PC-9 (cell line): ENCODE measurements at places on chromosomes 5 and 9. TPM values are rescaled to one million over a fixed set of nuclear protein-coding genes. Genes with fewer than 3 reads are reported as not detected.

The FOXD4L4 gene
- 0.24 and 0.53 TPM in 2 replicates for total RNA-seq

The PPP2CA gene
- total RNA-seq = 146 and 149 TPM in 2 replicates

The C9orf50 gene
- 0.38 TPM in 1 of 2 replicates, not detected in the other for total RNA-seq

The IL9 gene
- total RNA-seq = not detected in 2 replicates

The MARCOL gene
- total RNA-seq = not detected in 2 replicates

The PCDHGA10 gene
- 0.13 and 0.15 TPM in 2 replicates for total RNA-seq

The LECT2 gene
- total RNA-seq = not detected in 2 replicates

DNA sequence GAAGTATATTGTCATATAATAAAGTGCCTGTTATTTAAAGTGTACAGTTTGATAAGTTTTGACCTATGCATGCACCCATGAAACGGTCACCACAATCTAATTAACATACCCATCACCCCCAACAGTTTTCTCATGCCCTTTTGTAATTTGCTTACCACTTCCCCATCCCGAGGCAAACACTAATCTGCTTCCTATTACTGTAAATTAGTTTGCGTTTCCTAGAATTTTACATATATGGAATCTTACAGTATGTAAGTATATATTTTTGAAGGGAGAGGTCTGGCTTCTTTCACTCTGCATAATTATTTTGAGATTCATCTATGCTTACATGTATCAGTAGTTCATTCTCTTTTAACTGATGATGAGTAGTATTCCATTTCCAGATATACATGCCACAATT lies 56.5 kb downstream of the AMBP start:
- no peak for DNase-seq

GRCh38 chr5:163915481-163915961 lies 410.1 kb downstream of the MAT2B start:
- DNase-seq = no peak

DNA sequence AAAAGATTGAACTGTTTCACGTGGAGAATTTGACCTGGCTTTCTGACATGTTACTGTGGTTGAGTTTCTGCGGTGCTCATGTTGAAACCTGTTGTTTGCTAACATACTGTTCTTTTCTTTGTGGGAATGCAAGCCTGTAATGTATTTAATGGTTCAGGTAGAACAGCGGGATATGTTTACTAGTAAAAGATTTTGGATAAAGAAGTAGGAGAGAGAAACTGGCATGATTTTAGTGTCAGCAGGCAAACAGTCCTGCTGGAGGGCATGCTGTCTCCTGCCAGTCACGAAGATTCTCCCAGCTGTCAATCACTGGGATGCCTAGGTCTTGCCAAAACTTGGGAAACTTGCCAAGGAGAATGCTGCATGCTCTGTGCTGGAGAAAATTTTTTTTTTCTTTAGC lies 263.5 kb downstream of the TAF11L14 start:
- no peak for DNase-seq

- DNase-seq = no peak
Measured at GRCh38 chr5:1310118-1310517, 15.2 kb upstream of the TERT start.

GRCh38 chr9:131087354-131087893 lies 8.9 kb upstream of the AIF1L start:
- no peak for DNase-seq

DNA sequence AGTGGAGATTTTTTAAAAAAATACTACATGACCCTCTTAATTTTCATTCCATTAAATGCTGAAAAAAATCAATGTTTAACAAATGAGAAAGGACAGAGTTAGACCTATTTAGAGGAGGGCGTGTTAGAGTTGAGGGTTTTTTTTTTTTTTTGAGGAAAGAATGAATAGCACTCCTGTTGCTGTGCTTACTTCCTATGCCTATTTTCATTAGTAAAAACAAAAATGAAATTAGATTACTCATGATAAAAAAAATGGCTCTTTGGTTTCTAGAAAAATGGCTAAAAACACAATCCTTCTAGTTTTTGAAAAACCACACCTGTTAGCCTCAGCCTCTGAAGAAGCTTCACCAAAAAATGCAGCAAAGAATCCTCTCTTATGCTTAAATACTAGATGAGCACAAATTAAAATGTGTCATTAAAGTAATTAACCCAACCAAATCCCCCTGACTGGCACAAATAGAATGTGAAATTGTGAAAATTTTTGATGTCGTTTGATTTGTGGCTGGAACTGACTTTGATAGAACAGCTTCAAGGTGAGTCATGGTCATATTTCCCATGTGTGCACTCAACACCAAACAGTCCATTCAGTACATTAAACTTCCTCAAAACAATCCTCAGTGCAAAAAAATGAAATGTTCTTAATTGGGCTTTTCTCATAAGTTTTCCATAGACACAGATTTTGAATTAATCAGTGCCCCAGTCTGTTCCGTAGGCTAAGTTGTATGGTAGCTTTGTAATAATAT lies 98.0 kb downstream of the MACIR start:
- no peak for DNase-seq

DNA sequence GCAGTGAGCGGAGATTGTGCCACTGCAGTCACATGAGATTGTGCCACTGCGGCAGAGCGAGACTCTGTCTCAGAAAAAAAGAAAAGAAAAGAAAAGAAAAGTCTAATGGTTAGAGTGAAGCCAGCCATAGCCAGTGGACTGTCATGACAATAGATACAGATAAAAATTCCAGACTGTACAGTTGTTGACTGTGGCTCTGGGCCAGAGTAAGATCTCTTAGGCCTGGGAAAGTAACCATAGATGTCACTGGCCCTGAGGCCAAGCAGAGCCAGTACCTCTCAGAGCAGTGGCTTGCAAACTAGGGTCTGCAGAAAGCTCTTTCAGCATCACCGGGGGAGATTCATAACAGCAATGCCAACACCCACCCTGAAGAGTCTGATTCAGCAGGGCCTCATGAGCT lies 44.1 kb upstream of the SUB1 start:
- DNase-seq = no peak

GRCh38 chr9:71814226-71814625 lies 45.9 kb upstream of the CEMIP2 start:
- no peak for DNase-seq

DNA sequence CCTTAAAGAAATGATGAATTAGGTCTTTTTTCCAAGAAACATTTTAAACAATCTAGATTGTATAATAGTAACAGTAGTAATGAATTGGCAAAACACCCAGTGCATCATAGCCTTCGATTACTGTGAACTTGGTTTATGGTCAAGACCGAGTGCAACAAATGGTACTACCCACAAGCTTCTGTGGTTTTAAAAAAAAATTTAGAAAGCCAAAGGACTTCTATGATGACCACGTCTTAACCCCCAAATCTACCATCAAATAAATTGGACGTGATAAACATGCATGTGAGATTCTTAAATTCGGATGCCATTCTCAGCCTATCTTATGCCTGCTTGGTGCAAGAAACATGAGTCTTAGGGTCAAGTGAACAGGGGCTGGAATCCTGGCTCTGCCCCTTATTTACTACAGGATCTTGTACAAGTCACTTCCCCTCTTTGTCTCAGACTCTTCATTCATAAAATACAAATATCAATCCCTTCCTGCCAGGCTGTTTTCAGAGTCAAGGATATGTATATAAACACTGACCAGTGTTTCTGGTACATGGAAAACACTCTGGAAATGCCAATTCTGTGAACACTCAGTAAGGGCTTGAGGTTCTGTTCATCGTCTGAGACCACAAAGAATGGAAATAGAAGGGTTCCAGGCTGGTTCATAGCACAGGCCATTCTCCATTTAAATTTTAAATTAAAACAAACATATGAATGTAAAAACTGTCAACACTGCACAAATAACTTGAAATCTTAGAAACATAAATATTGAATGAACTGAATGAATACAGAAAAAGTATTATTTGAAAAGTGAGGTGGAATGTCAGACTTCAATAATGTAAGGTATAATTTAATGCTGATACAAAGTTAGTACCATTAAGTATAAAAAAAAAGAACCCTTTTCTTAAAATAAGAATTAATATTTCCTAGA lies 107.8 kb downstream of the NR6A1 start:
- no peak for DNase-seq

- DNase-seq = peak; percentile 87
Measured at GRCh38 chr5:169583424-169584220, at the start of gene SPDL1. Gene SPDL1 (plus strand): TSS chr5:169583773. CDS start chr5:169588417, 4,644 bp downstream.
